ENCODE measurements at places on chromosomes 2 and 18.

DNA sequence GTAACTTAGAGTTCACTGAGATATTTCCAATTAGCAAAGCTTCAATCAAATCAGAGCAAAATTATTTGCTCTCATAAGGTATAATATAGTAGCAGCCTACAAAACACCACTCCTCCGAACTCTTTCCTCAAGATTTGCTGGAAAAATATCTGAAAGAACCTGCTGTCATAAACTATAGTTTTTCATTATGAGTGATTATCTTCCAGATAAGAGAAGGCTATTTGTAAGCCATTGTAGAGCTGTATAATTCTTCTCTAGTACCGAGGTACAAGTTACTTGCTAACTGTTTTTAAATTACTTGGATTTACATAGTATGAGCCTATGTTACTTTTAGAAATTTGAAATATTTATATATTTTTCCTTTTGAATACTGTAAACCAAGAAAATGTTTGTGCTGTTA, 2.1 kb downstream of the NDC80 start:
- DNase-seq, result no peak

GRCh38 chr2:121856360-121856759, 100.9 kb downstream of the TSN start:
- no peak for DNase-seq

- no peak for DNase-seq
Measured at GRCh38 chr2:15107137-15107536, 454.0 kb downstream of the NBAS start.

- DNase-seq, result no peak
Measured at GRCh38 chr2:101012054-101012705, 10.1 kb downstream of the RPL31 start.

GRCh38 chr2:36626071-36626470, 28.1 kb upstream of the FEZ2 start:
- DNase-seq, result no peak

DNA sequence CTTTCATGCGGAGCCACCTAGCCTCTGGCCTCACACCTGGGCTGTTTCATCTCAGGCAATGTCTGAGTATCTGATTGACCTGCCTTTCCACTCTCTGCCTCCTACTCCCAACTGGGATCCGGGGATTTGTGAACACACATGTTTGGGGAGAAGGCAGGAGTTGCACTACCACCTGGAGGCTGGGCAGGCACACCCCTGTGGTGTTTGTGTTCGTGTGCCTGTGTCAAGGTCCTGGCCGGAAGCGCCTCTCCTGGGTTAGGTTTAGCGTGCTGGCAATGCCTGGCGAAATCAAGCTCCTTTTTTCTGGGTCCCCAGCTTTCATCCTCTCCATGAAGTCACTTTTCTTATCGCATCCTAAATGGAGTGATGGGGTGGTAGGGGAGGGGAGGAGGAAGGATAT, 63.9 kb downstream of the GATA6 start:
- no peak for DNase-seq

- DNase-seq, result no peak
Measured at GRCh38 chr2:27431395-27431794, 3.0 kb downstream of the NRBP1 start.
